ENCODE measurements at places on chromosomes 5 and 9.

DNA sequence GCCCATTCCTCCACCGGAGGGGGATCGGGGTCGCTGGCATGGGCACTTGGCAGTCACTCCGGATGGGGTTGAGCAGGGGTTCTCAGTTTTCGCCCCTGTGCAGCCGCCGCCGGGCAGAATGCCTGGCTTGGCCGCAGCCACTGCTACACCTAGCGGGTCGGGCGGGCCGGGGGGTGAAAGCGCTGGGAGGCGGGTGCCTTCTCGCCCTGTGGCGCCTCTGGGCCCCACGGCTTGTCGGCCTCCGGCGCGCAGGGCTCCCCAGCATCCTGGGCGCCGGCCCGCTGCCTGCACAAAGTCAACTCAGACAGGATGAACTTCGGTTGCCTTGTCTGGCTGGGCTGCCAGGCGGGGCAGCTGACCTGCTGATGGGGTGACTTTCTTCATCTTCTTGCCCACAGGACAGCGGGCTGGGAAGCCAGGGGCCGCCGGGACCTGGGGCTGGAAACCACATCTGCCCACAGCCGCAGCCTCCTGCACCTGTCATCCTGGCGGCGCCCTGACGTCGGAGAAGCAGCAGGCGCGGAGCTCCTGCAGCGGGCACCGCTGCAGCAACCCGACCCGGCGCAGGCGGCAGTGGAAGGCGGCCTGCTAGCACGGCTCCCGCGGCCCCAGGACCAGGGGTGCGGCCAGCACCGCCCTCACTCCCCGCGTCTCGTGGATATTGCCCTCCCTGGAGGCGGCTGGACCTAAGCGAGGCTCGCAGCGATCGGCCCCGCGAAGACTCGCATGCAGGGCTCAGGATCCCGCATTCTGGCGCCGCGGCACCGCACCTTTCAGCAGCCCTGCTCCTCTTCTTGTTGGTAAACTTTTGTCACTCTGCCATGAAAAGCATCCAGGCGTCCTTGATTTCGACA is 1.3 kb upstream of the ANKRD18A start:
- H3K36me3 ChIP-seq: no peaks in the 10 kb centered on the region
- peak overlapping the region; percentile 67 for H3K4me3 ChIP-seq
- no peak for DNase-seq
- peak overlapping the region; percentile 63 for H3K27ac ChIP-seq
- H3K4me1 ChIP-seq: peaks cover 33% of the 10 kb centered on the region
- H3K27me3 ChIP-seq: peaks cover 74% of the 10 kb centered on the region

DNA sequence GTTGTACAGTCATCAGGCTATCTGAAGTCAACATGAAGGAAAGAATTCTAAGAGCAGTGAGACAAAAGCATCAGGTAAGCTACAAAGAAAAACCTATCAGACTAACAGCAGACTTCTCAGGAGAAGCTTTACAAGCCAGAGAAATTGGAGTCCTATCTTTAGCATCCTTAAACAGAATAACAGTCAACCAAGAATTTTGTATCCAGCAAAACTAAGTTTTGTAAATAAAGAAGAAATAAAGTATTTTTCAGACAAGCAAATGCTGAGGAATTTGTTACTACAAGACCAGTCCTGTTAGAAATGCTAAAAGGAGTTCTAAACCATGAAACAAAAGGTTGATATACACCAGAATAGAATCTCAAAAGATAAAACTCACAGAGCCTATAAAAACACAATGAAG is 501.2 kb downstream of the ZNF608 start:
- H3K27me3 ChIP-seq: no peaks in the 10 kb centered on the region
- no peak for DNase-seq
- no peak overlapping the region for H3K4me3 ChIP-seq
- no peak overlapping the region for H3K27ac ChIP-seq
- H3K4me1 ChIP-seq: no peaks in the 10 kb centered on the region

DNA sequence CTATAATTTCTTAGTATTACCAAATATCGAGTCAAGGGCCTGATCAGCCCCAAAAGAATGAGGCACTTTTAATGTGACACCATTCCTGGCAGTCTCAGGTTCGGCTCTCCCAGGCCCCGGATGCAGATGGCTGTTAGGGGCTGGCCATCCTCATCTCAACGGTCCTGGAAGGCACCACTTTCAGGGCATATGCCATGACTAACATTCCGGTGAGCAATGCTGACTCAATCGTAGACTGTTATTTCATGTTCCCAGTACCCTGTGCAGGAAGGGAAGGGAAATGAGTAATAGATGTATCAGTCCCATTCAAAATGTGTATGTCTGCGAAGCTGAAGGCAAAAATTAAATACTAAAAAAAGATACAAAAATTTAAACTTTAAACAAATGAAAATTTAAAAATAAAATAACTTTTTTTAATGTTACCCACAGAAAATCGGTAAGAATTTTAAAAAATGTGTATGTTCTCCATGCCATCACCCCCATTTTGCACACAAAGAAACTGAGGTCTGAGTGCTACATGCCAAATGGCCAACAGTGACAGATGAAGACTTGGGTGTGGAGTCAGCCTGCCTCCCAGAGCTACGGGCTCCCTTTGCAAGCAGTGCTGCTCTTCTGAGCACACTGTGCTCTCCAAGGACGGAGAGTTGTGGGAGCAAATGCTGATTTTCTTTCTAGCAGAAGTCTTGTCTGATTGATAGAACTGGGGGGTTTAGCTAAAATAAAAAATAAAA is 79.0 kb downstream of the GLDC start:
- no peaks in the 10 kb centered on the region for H3K36me3 ChIP-seq
- DNase-seq: no peak
- no peak overlapping the region for H3K27ac ChIP-seq

- no peaks in the 10 kb centered on the region for H3K4me1 ChIP-seq
- no peaks in the 10 kb centered on the region for H3K27me3 ChIP-seq
- no peak overlapping the region for H3K4me3 ChIP-seq
- no peaks in the 10 kb centered on the region for H3K36me3 ChIP-seq
- no peak for DNase-seq
Measured at GRCh38 chr5:23613566-23613965, 106.2 kb downstream of the PRDM9 start.

DNA sequence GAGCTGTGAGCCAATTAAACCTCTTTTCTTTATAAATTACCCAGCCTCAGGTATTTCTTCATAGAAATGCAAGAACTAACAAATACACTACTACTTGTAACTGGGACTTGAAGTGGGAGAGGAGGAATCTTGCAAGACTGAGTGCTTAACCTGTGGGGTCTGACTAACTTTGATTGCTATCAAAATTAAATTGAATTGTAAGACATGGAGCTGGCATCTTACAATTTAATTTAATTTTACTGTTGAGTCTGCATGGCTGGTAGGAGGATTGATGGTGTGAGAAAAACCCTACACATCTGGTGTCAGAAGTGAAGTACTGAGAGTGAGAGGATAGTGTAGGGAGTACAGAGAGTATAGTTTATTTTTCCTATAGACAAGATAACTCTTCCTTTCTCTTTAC is 1259.9 kb downstream of the CDH12 start:
- no peaks in the 10 kb centered on the region for H3K27me3 ChIP-seq
- H3K4me1 ChIP-seq: no peaks in the 10 kb centered on the region
- DNase-seq: no peak
- no peak overlapping the region for H3K4me3 ChIP-seq

- H3K27ac ChIP-seq: no peak overlapping the region
- no peak overlapping the region for H3K4me3 ChIP-seq
- DNase-seq: no peak
- H3K27me3 ChIP-seq: no peaks in the 10 kb centered on the region
- H3K36me3 ChIP-seq: no peaks in the 10 kb centered on the region
Measured at GRCh38 chr5:145345511-145346287, 489.4 kb downstream of the PRELID2 start.

DNA sequence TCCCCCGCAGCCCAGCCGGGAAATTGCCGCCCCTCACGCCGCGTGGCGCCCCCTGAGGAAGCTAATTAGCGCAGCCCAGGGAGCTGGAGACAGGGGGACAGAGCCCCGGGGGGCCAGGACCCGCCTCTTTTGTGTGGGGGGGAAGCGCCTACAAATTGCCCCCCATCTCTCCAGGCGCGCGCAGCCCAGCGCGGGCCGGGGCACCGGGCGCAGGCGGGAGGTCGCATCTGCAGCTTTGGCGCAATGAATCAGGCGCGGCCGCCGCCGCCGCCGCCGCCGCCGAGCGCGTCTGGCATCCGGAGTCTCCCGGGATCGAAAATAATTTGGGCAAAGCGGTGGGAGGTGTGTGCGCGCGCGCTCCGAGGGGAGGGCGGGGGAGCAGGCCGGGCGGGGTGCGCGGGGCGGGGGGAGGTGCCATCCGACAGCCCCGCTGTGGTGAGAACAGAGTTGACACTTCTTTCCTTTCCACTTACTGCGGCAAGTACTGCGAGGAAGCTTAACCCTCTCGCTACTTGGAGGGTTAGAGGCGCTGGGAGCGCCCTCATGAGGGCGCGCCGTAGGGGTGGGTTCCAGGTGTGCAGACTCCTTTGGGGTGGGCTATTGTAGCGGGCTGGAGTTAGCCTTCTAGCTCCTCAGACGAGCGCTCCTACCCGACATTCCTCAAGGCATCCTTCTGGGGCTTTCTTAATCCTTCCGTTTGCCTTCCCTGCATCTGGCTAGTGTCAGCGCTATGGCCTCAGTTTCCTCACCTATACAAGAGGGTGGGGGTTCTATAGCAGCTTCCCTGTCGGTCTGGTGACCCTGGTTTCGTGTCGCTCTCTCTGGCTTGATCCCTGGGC is 63.1 kb downstream of the CXXC5 start:
- no peaks in the 10 kb centered on the region for H3K36me3 ChIP-seq
- peak overlapping the region; percentile 73 for H3K4me3 ChIP-seq
- peak overlapping the region; percentile 87 for H3K27ac ChIP-seq
- peak; percentile 30 for DNase-seq

DNA sequence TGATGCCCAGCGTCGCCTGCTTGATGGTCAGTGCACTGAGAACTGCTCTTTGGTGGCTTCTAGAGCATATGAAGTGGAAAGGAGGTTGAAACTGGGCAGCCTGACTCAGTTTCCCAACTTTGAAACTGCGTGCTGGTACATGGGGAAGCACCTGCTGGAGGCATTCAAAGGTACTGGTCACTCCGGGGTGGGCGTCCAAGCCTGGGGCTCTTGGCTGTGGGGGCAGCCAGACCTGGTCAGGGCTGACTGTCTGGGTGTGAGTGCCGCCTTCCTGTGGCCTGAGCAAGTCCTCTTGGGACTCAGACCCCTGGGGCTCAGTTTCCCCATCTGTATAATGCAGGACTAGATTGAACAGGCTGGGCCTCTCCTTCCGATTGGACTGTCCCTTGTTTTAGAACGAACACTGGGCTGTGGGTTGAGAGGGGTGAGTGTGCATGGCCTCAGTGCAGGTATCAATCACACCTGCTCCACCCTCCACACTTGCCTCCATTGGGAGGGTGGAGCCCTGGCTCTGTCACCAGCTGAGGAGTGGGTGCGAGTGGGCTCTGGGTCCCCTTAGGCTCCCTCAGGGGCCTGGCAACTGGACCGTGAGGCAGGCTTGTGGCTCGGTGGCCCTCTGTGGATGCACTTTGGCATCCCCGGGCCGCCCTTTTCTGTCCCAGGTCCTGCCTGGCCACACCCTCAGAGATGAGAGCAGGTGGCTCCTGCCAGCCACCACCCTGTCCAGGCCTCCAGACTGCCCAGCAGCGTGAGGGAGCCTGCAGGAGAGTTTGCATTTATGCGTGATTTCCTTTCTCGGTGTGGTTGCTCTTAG is 80.2 kb downstream of the PHF2 start:
- no peak overlapping the region for H3K4me3 ChIP-seq
- peaks cover 88% of the 10 kb centered on the region for H3K36me3 ChIP-seq
- peaks cover 7% of the 10 kb centered on the region for H3K4me1 ChIP-seq
- H3K27me3 ChIP-seq: no peaks in the 10 kb centered on the region

DNA sequence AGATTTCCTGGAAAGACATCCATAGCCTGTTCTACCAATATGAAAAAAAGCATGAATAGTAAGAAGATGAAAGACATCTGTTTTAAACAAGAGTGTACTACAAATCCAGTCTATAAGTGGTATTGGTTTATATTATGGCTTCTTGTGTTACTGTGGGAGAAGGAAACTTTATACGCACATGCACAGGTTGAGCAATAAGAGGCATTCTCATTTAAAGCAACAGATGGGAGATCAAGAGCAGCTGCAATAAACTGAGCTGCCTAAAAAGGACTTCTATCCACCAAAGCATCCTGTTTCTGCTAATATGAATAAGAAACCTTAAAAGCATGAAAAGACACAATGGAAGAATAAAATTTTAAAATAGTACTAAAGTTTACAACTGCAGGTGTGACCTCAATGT is 8.6 kb upstream of the PCDHB1 start:
- no peak overlapping the region for H3K4me3 ChIP-seq
- H3K36me3 ChIP-seq: no peaks in the 10 kb centered on the region
- peaks cover 53% of the 10 kb centered on the region for H3K27me3 ChIP-seq
- no peak overlapping the region for H3K27ac ChIP-seq
- H3K4me1 ChIP-seq: peaks cover 13% of the 10 kb centered on the region

DNA sequence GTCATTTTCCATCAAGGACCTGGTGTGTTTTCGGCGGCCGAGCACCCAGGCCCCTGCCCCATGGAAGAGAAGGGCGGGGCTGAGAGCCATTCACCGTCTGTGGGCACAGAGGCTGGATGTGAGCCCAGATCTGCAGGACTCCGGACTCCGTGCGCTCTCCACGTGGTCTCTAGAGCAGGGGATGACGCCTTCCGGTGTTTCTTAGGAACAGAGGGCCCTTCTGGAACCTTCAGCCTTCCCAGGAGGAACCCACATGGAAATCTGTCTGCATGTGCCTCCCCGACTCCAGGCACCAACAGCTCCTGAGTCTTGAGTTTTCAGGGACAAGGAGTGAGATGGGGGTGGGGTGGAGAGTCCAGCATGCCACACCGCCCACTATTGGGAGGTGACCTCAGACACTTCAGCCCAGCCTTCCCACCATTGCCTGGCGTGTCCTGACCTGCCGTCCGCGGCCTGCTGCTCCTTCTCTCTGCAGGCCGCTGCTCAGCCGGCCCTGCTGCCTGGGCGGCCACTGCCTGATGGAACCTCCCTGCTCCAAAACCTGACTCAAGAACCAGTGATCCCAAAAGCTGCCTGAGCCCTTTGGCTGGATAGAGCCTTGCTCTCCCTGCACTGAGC is 2.4 kb upstream of the RXRA start:
- peaks cover 44% of the 10 kb centered on the region for H3K4me1 ChIP-seq
- peak overlapping the region; percentile 97 for H3K27ac ChIP-seq

GRCh38 chr9:136615631-136616306 is 46.9 kb upstream of the EGFL7 start:
- peaks cover 30% of the 10 kb centered on the region for H3K4me1 ChIP-seq
- H3K27ac ChIP-seq: peak overlapping the region; percentile 85
- H3K36me3 ChIP-seq: no peaks in the 10 kb centered on the region

DNA sequence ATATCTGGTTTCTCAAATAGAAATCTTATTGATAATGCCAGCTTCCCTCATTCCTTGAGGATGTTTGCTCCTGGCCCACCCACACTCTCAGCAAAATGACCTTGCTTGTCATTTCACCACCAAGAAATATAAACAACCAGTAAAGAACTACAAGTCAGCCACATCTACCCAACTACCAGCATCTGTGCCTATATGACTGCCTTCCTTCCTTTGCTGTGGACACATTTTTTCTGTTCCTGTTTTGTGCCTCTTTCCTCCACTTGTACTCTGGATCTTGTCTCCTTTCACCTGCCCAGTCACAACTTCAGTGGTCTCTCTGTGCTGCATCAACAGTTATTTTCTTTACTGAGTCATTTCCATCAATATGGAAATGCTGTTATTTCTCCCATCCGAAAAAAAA is 20.3 kb downstream of the KIF2A start:
- H3K27me3 ChIP-seq: no peaks in the 10 kb centered on the region
- H3K4me1 ChIP-seq: peaks cover 8% of the 10 kb centered on the region
- H3K36me3 ChIP-seq: no peaks in the 10 kb centered on the region
- no peak overlapping the region for H3K4me3 ChIP-seq

- H3K4me1 ChIP-seq: peaks cover 11% of the 10 kb centered on the region
- H3K27ac ChIP-seq: peak overlapping the region; percentile 8
- DNase-seq: no peak
- no peaks in the 10 kb centered on the region for H3K27me3 ChIP-seq
- H3K36me3 ChIP-seq: peaks cover 94% of the 10 kb centered on the region
Measured at GRCh38 chr9:131464354-131465000, 38.2 kb upstream of the POMT1 start.

Measured in left ventricle myocardium inferior (tissue), 1 donor.